Spleen (tissue), 13 donors: ENCODE measurements at places on chromosomes 4 and X. TPM values are rescaled to one million over a fixed set of nuclear protein-coding genes. Genes with fewer than 3 reads are reported as not detected.

Gene HADH
- 27.6 TPM for total RNA-seq

- H3K27ac ChIP-seq, result no peak overlapping the region
- H3K4me1 ChIP-seq, result no peaks in the 10 kb centered on the region
- H3K4me3 ChIP-seq, result no peak overlapping the region
- H3K36me3 ChIP-seq, result no peaks in the 10 kb centered on the region
- H3K27me3 ChIP-seq, result no peaks in the 10 kb centered on the region
- DNase-seq, result no peak
Observed at GRCh38 chr4:184102927-184103326, 114.7 kb downstream of the ENPP6 start.

DNA sequence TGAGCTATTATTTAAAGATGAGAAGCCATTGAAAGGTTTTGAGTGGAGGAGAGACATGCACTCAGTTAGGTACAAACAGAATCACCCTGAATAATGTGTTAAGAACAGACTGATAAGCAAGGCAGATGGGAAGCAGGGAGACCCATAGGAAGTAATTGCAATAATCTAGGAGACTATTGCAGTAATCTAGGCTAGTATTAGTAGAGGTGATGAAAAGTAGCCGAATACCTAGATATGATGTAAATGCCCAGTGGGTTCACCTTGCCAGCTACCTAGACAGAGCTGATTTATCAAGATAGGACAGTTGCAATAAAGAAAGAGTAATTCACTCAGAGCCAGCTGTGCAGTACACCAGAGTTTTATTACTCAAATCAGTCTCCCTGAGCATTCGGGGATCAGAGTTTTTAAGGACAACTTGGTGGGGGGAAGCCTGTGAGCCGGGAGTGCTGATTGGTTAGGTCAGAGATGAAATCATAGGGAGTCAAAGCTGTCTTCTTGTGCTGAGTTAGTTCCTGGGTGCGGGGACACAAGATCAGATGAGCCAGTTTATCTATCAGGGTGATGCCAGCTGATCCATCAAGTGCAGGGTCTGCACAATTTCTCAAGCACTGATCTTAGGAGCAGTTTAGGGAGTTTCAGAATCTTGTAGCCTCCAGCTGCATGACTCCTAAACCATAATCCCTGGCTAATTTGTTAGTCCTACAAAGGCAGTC, 427.5 kb downstream of the RPA4 start:
- H3K4me3 ChIP-seq, result no peak overlapping the region
- no peak overlapping the region for H3K27ac ChIP-seq
- peak; percentile 21 for DNase-seq
- no peaks in the 10 kb centered on the region for H3K36me3 ChIP-seq

DNA sequence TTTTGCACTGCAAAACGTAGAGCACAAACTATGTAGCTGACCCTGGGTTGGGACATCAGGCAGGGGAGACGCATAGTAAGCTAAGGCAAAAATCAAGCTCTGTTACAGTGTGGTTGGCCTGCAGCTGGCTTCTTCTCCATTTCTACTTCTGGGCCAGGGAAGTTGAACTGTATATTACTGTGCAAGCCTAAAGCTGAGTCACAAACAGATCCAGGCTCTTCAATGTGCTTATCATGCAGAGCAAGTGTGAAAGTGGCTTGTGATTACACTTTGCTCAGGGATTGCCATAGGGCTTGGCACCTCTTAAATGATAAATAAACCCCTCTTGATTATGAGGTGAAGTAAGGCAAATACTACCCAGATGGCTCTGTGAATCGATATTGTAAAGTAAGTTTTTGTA, 40.5 kb downstream of the CLDN34 start:
- peaks cover 19% of the 10 kb centered on the region for H3K4me1 ChIP-seq
- no peak overlapping the region for H3K27ac ChIP-seq
- no peaks in the 10 kb centered on the region for H3K27me3 ChIP-seq
- no peak for DNase-seq

GRCh38 chrX:1486177-1486576, 33.5 kb upstream of the ASMTL start:
- no peaks in the 10 kb centered on the region for H3K36me3 ChIP-seq
- peak; percentile 21 for DNase-seq
- H3K27ac ChIP-seq, result peak overlapping the region; percentile 72
- H3K4me1 ChIP-seq, result peaks cover 47% of the 10 kb centered on the region

- DNase-seq, result no peak
- no peak overlapping the region for H3K27ac ChIP-seq
- H3K4me1 ChIP-seq, result no peaks in the 10 kb centered on the region
- no peak overlapping the region for H3K4me3 ChIP-seq
- H3K27me3 ChIP-seq, result no peaks in the 10 kb centered on the region
Observed at GRCh38 chr4:125123570-125124109, 191.1 kb upstream of the FAT4 start.

- H3K4me3 ChIP-seq, result no peak overlapping the region
- H3K36me3 ChIP-seq, result no peaks in the 10 kb centered on the region
- no peak for DNase-seq
- no peak overlapping the region for H3K27ac ChIP-seq
- H3K4me1 ChIP-seq, result no peaks in the 10 kb centered on the region
- no peaks in the 10 kb centered on the region for H3K27me3 ChIP-seq
Observed at GRCh38 chr4:160450876-160451275, 1348.0 kb downstream of the RAPGEF2 start.
